ENCODE measurements at places on chromosomes 1 and 21.

DNA sequence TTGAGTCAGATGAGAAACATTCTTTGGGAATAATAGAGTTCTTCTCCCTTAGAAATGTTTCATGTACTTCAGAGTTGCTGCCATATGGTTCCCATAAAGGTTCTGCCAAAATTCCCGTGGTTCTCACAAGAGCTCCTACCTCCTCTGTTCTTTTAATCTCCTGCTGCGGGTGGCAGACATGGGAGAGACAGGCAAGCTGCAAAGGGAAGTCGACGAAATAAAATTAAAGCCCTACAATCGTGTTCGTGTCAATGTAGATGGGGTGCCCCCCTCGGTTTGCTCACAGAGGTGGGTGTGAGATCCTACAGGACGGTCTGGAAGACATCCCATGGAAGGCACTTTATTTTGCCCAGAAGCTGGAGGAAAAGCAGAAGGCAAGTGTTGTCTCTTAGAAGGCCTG, 276.0 kb downstream of the RWDD3 start:
- no peak for DNase-seq

DNA sequence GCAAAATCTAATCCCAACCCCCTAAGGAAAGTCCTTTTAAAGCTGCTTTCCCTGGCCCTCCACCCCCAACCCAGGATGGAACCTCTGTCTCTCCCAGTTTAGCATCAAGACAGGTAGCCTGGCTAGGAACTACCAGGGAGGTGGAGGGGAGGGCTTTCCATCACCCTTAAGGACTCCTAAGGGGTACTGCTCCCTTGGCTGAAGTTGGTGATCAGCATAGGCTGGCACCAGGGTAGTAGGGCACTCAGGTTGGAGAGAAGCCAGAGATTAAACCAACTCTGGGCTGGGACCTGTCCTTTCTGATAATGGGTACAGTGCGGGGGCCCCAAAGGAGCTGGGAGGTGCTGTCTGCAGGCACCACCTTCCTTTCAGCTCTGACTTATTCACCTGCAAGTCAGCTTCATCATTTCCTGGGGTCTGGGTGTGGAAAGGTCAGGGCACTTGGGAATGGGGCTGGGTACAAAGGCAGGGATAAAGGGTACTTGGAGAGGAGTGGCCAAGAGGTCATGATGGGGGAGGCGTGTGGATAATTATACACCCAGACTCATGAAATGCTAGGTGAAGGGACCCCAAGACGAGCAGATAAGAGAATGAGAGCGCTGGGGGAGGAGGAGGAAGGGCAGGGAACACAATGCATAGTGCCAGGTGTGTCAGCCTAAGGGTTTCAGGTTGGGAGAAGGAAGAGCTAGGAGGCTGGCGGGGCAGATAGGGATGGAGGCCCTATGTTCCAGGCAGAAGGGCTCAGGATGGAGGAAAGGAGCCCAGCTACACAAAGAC, 1.2 kb downstream of the ARHGEF2 start:
- no peak for DNase-seq

- DNase-seq = no peak
Measured at GRCh38 chr1:115620950-115621349, 20.8 kb upstream of the VANGL1 start.

DNA sequence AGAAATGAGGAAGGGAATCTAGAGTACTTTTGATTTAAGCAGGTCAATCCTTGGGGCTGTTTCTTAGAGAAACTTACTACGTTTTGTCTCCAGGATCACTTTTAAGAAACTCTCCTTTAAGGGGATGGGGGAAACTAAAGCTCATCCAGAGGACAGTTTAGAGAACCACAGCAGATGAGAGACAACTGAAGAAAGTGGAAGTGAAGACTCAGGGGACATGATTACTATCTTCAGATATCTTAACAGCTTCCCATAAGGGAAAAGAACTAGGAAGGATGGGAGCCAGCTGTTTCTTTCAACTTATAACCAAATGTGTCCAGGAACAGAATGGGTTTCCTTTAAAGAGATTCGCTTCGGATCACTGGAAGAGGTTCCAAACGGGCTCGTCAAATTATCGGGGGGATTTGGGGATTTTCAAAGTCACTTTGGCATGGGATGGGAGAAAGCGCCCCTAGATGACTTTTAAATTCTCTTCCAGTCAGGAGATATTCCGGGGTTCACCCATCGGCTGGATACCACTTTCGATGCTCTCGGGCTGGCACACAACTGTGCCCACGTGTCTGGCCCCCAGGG, 1.2 kb downstream of the SCMH1 start:
- no peak for DNase-seq

DNA sequence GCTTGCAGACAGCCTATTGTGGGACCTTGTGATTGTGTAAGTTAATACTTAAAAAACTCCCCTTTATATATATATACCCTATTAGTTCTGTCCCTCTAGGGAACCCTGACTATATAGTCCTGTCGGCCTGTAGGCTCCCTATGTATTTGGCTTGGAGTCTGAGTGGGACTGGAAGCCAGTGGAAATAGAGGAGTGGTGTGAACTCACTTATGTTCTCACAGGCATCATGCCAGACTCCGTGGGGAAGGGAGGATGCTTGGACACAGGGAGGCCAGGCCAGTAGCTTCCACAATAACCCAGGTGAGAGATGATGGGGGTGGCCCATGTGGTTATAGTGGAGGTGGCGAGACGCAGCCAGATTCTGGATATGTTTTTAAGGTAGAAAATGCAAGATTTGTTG, 136.7 kb upstream of the SYT6 start:
- DNase-seq = no peak

DNA sequence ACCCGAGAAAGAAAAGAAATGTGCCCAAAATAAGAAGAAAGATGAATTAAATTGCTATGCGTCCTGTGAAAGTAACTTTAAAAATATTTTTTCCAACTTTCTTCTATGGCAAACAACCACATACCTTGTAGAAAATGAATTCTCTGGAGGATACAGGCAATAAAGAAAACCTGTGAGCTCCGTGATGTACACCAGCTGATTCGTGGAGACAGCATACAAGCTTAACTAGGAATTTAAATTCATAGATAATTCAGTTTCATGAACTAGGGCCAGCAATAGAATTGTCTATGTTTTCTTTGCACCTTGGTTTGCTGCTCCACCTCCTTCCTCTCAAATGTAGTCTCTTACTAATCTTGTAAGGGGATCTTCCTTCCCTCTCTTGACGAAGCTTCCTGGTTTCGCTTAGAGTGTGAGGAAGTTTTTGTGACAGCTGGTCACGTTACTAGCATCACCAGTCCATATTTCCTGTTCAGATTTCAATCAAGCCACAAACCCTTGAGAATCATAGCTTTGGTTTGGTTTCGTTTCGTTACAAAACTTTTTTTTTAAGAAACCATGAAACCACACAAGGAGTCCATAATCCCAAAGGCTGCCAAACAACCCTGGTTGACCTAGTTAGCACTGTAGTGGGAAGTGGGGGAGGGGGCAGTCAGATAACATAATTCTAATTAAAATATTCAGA, 35.8 kb downstream of the GREM2 start:
- DNase-seq = no peak

DNA sequence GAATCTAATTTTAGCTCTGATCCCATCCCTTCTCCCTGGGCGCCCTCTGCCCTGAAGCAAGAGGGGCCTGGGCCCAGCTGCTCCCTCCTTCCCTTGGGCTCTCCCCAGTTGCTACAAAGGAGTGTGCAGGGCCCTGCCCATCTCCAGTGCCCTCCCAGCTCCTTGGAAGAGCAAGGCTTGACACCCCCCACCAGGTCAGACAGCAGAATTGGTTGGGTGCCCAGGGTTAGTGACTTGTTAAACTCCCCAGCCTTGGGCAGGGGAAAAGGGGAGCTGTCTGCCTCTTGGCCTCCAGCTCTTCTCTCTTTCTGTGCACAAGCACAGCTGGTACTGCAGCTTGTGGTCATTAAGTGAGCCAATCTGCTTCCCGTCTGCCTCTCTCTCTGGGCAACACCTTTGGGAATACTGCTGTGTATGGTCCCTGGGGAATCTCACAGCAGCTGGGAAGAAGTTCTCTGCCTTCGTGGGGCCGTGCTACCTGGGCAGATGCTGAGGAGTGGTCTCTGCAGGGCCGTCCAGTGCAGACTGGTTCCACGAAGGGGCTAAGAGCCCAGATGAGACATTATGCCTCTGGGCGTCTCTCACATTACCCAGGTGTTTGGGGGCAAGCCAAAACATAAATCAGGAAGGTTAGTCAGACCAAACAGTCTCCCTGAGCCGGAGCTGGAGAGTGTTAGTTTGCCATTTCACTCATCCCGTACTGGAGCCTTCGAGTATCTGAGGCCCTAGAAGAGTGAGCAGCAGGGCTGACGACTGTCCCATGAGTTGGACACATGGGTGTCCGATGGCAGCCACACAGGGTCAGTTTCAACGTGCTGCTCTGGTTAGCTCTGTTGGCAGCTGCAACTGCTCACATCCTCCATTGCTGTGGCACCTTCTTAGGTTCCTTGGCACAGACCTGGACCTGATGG, 37.3 kb downstream of the TMEM53 start:
- DNase-seq = no peak

GRCh38 chr1:32498751-32499150, 33.9 kb downstream of the ZBTB8B start:
- DNase-seq = no peak

GRCh38 chr1:199808110-199808870, 219.2 kb upstream of the NR5A2 start:
- no peak for DNase-seq

- DNase-seq = no peak
Measured at GRCh38 chr1:147611586-147611985, 58.7 kb downstream of the ACP6 start.

DNA sequence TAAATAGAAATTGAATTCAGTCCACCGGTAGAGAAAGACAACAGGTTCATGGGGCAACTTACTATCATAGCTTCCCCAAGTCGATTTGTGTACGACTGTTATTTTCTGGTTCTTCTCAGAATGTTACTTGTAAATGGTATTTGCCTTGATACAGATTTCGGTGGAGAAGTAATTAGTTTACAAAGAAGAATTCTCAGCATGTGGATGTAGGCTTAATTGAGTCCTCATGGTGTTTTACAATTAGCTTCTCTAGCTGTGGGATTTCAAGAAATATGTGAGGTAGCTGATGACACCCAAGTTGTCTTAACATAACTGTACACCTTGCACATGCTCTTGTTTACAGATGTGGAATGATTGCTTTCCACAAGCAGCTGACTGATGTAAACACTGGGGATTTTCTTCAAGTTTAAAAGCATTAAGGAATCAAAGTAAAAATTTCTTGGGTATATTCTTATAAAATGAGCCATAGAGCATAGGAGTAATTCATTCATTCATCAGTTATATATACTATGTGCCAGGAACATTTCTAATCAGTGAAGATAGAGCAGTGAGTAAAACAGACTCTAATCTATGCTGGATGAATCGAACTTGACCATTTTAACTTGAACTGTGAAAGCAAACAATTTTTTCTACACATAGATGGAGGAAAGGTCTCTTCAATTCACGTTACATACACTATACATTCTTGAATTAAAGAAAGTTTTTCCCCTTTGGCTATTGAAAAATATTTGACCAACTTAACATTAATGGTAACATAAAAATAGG, 1.4 kb downstream of the MACO1 start:
- DNase-seq = no peak

- no peak for DNase-seq
Measured at GRCh38 chr1:116122955-116123757, 12.0 kb downstream of the MAB21L3 start.

DNA sequence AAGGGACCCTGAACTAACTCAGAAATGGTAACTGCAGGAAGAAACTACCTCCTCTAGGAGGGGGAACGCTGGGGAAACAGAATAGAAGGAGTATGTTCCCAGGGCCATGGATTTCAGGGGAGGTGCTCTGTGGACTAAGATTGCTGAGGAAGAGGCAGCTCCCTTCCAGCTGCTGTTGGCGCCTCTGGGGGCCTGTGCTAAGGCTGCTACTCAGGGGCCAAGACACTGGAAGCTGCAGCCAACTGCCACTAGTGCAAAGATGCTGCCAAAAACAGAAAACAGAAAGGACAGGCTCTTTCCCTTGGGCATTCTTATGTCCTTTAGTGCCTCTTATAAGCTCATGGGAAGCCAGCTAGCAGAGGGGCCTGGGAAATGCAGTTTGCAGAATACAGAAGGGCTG, 58.0 kb upstream of the SGIP1 start:
- DNase-seq = no peak

DNA sequence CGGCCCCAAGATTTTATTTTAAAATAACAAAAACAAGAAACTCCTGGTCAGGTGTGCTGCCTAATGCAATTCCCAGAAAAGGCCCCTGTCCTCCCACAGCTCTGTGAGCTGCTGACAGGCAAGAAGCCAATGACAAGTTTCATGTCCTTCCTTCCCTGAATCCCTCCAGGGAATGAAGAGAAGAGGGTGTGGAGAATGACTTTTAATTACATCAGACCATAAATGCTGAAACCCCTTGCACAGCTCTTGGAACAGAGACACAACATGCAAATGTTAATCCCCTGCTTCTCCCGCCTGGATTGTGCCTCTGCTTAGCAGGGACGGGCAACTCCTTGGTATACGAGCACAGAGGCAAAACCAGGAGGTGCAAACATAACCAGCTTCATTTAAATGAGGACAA, 228.1 kb upstream of the CAMK1G start:
- DNase-seq = no peak

GRCh38 chr1:150613061-150613920, 16.1 kb downstream of the ENSA start:
- peak; percentile 24 for DNase-seq

GRCh38 chr1:232413674-232414073, 216.3 kb downstream of the SIPA1L2 start:
- DNase-seq = peak; percentile 31

GRCh38 chr1:206878456-206878855, 13.0 kb downstream of the IL20 start:
- no peak for DNase-seq

- DNase-seq = no peak
Measured at GRCh38 chr1:81208441-81208840, 592.3 kb upstream of the ADGRL2 start.

DNA sequence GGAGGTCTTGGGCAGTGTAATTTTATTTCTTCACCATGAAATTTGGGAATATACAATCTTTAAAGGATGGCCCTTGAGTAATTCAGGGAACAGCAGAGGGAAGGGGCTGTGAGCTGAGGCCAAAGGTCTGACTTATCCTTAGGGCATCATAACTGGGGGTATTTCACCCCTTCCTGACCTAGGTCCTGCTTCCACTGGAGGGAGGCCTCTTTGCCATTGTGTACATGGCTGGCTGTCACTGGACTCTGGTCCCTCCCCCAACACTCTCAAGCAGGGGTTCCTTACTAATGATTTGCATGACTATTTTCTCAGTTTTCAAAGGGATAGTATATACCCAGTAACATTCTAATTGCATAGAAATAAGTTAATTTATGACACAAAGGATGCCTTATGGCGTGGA, 7.2 kb upstream of the PSRC1 start:
- no peak for DNase-seq
